ENCODE measurements at places on chromosomes 13 and 19.

DNA sequence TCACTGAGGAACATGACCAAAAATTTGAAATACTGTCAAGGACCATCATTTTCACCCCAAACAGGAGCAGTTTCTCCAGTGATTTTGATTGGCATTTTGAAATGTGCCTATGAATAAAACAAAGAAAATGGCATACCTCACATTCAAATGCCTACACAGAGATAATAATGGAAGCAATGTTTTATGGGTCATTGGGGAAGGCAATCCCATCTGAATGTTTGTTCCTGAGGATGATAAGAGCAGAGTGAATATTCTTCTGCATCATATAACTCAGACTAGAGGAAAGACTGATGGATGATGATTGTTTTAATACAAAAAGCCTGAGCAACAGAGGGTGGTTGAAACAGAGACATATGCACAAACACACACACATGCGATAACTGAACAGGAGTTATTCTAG is 2749.9 kb downstream of the PCDH9 start:
- no peak for DNase-seq

- peak; percentile 72 for DNase-seq
Observed at GRCh38 chr19:39409208-39410016, 2.8 kb downstream of the ZFP36 start.

DNA sequence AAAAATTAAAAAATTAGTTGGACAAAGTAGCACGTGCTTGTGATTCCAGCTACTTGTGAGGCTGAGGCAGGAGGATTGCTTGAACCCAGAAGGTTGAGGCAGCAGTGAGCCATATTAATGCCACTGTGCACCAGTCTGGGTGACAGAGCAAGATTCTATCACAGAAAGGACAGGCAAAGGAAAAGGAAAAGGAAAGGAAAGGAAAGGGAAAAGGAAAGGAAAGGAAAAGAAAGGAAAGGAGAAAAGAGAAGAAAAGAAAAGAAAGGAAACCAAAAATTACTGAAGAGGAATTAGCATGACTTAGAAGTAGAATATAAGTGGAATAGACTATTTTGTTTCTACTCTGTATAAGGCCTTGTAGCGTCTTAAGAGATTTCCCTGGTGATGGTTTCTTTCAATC is 122.3 kb downstream of the RBM26 start:
- DNase-seq, result no peak

- DNase-seq, result no peak
Observed at GRCh38 chr13:27280009-27280656, 9.5 kb downstream of the RASL11A start.

GRCh38 chr13:73496711-73497110 is 437.9 kb downstream of the KLF5 start:
- DNase-seq, result no peak

- DNase-seq, result no peak
Observed at GRCh38 chr19:15305582-15306334, 26.6 kb downstream of the BRD4 start.

- DNase-seq, result no peak
Observed at GRCh38 chr13:24605923-24606372, 74.3 kb upstream of the ATP12A start.

DNA sequence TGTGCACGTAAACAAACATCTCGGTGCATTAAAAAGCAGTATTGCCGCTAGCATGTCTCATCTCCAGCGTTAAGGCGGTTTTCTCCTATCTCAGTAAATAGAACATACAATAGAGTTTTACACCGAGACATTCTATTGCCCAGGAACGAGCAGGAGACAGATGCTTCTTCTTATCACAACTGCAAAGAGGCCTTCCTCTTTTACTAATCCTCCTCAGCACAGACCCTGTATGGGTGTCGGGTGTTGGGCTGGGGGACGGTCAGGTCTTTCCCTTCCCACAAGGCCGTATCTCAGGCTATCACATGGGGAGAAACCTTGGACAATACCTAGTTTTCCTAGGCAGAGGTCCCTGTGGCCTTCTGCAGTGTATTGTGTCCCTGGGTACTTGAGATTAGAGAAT is 21.2 kb downstream of the ZNF233 start:
- no peak for DNase-seq

DNA sequence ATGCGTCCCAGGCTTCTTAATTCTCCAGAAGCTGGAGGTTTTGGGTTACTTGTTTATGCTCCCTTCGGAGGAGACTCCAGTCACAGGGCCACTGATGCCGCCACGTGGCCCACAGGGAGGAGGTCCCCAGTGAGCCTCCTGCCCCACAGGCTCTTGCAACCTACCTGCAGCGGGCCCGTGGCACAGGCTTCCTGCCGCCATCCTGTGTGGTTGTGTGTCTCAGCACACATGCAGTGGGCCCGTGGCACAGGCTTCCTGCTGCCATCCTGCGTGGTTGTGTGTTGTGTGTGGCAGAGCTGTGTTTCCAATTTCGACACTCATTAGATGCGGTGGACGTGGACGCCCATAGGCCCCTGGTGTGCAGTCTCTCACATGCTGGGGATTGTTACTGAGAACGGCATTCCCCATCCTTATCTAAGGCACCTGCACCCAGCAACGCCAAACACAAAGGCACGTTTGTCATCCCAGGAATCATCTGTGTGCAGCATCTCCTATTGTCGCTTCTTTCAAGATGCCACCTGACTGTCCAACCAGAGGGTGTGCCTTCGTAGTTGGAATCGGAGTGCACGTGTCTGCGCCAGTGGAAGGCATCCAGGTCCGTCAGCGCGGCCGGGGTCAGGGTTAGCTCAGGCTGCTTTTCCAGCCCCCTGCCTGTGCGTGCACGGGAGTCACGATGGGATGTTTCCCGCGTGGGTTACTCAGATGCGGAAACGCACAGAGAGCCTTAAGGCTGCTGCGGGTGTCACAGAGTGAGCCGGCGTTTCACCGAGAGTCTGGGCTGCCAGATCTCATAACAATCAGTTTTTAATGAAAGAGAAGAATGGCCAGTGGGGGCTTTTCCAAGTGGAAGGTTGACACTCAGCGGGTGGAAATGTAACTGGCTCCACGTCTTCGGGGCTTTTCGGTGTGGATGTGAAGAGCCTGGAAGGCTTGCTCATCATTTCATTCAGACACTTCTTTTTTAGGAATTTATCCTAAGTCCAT is 119.8 kb downstream of the ATP11A start:
- no peak for DNase-seq
